ENCODE measurements at places on chromosomes 12 and 14.

DNA sequence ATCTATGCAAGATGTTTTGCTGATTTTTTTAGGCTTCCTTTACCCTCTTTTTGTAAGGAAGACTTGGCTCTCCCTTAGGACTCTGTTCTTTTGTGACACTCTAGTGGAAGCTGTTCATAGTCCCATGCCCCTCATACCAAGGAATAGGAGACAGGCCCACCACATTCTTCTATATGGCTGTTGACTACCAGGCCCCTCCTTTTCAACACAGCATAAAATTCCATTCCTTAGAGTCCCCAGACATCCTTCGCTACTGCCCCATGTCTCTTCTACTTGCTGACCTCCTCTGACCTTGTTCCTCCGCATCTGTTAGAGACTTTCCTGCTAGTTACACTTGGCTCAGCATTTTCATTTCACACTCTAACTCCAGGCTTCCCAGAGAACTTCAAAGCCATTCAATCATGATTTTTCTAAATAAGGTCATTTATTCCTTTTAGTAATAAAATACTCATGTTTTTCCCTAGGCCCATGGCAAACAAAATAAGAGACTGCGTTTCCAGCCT is 9.7 kb downstream of the PIK3C2G start:
- DNase-seq, result no peak

DNA sequence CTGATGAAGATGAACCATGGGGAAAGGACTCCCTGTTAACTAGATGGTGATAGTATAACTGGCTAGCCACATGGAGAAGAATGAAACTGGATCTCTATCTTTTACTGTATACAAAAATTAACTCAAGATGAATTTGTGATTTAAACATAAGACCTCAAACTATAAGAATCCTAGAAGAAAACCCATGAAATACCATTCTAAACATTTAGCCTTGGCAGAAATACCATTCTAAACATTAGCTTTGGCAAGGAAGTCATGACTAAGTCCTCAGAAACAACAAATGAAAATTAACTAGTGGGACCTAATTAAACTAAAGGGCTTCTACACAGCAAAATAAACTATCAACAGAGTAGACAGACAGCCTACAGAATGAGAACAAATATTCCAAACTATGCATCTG is 28.4 kb upstream of the NOVA1 start:
- no peak for DNase-seq

- DNase-seq, result no peak
Measured at GRCh38 chr12:121801595-121802484, 2.0 kb upstream of the SETD1B start.

DNA sequence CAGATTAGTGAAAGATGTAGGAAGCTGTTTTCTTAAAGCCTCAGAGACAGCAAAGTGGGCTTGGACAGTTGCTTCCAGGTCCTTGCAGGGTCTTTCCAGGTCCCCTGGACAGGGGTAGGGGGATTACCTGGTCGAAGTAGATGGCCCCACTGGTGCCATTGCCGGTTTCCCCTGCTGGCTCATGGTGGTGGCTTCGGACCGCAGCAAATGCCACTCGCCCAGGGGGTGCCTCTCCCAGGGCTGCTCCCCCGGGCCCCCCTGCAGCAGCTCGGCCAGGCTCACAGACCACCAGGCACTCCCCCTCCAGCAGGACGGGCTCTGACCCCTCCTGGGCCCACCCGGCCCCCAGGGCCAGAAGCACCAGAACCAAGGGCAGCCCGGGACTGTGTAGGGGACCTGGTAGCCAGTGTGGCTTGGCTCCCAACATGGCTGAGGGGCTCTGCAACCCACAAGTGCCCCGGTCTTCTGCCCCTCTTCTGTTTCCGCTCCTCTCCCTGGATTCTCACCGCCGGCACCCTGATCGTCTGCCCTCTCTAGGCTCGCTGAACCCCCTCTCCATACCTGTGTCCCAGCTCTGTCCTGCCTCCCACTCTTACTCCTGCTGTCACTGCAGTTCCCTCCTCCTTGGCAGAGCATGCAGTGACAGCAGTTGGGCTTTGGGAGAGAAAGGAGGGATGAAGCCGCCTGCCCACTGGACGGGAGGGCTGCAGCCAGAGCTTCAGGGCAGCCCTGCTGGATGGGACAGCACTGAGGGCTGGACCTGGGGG is 657 bp downstream of the CBLN3 start:
- no peak for DNase-seq

DNA sequence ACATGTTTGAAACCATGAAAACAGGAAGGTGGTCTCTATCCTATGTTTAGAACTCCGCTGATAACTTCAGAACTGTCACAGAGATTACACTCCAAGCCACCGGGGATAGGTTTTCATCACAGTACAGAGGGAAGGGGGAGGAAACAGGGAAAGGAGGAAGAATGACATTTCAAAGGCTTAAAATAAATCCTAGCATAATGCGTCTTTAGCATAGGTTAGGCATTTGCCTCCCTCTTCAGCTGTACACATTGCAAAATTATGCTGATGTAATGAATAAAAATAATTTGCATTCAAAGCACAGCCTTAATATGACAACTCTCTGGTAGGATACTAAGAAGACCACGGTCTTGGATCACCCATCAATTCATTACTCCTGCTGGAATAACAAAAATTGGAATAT is 54.3 kb upstream of the PYGL start:
- DNase-seq, result no peak

GRCh38 chr12:53065975-53066931 is 12.9 kb downstream of the SPRYD3 start:
- DNase-seq, result no peak

GRCh38 chr12:6092784-6093722 is 31.4 kb downstream of the VWF start:
- no peak for DNase-seq

GRCh38 chr14:44505588-44505987 is 1.5 kb downstream of the FSCB start:
- DNase-seq, result no peak

- peak; percentile 69 for DNase-seq
Measured at GRCh38 chr14:79638672-79639266, 572.5 kb downstream of the DIO2 start.

GRCh38 chr12:64611341-64612284 is 1.3 kb downstream of the RASSF3 start:
- no peak for DNase-seq

DNA sequence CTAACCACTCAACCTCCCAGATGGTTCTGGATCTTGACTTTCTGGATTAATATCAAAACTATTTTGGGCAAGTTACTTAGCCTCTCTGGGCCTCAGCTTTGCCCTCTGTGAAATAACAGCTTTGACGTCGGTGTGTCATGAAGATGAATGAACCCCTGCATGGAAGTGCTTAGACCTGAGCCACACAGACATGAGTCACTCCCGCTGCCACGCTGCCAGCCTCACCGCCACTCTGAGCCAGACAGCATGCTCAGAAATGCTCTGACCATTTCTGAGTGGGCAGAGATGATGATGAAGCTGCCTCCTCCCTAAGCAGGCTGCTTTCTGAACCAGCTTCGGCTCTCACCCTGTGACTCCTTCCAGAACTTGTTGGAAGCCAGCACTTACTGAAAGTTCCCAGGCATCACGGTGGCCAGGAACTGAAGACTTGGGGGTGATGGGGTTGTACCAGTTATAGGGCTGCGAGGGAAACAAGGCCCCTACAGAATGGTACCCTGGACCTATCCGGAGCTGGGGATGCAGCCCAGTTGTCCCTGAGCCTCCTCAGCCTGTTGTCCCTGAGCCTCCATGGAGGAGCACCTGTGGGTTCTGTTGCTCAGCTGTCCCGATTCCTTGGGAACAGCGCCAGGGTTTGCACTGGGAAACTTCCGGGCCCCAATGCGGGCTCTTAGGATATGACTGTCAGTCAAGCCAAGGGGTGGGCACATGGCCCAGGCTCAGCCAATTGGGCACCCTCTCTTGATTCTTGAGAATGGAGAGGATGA is 2.0 kb upstream of the CCDC197 start:
- no peak for DNase-seq

GRCh38 chr12:116325336-116325664 is 47.8 kb upstream of the MED13L start:
- no peak for DNase-seq

- DNase-seq, result no peak
Measured at GRCh38 chr12:93759512-93760081, 82.4 kb downstream of the CRADD start.

GRCh38 chr12:109421355-109422087 is 55.6 kb downstream of the KCTD10 start:
- no peak for DNase-seq

DNA sequence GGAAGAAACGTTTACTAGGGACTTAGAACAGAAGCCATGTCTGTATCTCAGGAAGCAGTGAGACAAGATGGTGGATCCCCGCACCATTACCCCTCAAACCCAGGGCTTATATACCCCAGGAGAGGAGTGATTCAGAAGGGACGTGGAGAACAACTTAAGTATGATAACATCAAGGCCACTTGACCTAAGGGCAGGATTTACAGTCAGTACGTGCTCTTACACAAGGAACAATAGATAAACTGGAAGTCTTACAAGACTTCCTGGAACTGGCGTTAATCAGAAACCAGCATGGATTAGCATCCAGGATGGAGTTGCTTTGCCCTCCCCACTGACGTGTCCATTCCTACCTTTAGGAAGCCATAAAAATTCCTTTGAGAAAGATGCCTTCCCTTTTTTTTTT is 8.6 kb upstream of the ETFBKMT start:
- DNase-seq, result no peak

DNA sequence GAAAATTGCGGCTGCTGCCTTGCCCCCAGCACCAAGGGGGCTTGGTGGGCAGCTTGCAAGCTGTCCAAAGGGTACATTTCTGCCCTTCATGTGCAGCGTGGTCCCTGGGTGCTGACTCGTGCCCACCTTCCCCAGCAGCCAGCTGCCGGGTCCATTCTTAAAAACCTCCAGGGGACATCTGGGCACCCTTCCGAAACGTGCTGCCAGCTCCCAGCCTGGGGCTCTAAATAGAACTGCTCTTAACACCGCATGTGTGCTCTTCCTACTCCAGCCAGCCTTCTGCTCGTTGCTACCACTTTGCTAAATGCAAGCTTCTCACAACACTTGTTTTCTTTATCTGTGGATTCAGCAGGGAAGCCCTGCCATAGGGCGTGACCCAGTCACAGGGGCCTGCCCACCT is 66.0 kb downstream of the RIMBP2 start:
- DNase-seq, result no peak

DNA sequence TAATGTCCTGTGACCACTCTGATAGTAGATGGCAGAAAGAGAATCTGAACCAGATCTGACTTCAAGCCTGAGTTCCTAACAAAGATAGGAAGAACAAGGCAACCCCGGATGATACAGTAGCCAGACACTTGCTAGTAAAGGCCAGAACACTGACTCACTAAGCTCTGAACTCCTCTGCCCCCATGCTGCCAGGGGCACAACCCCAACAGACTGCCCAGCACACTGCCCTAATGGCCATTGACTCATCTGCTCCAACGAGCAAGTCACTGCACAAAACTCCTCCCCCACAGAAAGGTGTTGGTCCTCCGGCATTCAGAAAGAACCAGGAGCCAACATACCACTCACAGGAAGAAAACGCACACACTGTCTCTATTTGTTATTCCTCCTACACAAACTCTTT is 179.6 kb upstream of the NUDT4 start:
- no peak for DNase-seq

DNA sequence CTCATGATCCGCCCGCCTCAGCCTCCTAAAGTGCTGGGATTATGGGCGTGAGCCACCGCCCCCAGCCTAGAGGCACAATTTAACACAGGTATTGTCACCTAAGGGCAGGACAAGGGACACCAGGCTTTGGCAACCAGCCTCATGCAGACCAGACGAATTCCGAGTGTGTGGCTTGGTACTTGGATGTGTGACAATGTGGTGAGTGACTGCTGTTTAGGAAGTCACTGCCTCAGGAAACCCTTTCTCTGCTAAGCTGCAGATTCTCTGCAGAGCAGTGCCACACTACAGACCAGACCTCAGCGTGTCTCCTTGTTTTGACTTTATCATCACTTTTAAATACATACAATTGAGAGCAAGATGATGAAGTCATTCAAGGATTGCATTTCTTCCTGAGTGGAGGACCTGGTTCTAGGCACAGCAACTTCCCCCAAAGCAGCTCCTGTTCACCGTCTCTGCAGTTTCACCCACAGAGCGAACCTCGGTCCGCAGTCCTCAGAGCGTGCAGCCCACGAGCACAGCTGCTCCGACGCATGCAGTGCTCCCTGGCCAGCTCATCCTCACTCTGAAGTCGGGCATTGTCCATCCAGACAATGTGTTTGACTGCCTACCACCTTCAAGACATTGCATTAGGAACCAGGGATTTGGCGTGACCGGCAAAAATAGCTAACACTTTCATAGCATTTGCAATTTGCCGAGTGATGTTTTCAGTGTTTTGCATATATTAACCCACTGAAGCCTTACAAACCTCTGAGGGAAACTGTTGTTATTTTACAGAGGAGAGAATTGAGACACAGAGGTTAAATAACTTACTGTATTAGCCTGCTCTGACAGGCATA is 235.2 kb downstream of the CHST11 start:
- DNase-seq, result no peak

DNA sequence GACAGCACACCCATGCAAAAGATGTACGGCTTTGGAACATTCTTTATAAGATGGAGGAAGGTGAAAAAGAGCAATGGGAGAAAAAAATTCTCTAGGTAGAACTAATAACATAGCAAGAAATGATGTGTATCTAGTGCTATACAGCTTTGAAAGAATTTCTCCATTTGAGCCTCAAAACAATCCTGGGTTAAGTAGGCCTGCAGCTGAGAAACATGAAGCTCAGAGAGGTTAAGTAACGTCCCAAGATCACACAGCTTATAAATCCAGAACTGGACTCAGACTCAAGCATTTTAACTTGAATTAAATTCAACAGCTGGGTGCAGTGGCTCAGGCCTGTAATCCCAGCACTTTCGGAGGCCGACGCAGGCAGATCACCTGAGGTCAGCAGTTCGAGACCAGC is 32.9 kb downstream of the TTC7B start:
- no peak for DNase-seq

- DNase-seq, result no peak
Measured at GRCh38 chr12:50618864-50619609, 114.3 kb downstream of the DIP2B start.

GRCh38 chr12:51017452-51017851 is 8.7 kb downstream of the SLC11A2 start:
- DNase-seq, result no peak

GRCh38 chr14:78524766-78525165 is 354.6 kb downstream of the NRXN3 start:
- no peak for DNase-seq

GRCh38 chr14:69999261-69999674 is 120.1 kb downstream of the SMOC1 start:
- no peak for DNase-seq

- DNase-seq, result no peak
Measured at GRCh38 chr12:50390316-50390741, 6.1 kb downstream of the FAM186A start.

GRCh38 chr12:84919271-84919670 is 6.7 kb upstream of the SLC6A15 start:
- no peak for DNase-seq

- DNase-seq, result no peak
Measured at GRCh38 chr12:51811203-51812202, 37.0 kb downstream of the FIGNL2 start.

GRCh38 chr12:12278899-12279298 is 12.1 kb upstream of the LRP6 start:
- no peak for DNase-seq

- DNase-seq, result no peak
Measured at GRCh38 chr14:103627073-103628025, 1.7 kb upstream of the KLC1 start.

GRCh38 chr12:95959107-95959506 is 16.0 kb downstream of the AMDHD1 start:
- DNase-seq, result peak; percentile 20

Measured in DMS 273 treated with DMSO at 0.1 percent for 48 hours (cell line).